ENCODE measurements at places on chromosomes 11 and 22. TPM values are rescaled to one million over a fixed set of nuclear protein-coding genes. Genes with fewer than 3 reads are reported as not detected.

Gene DGCR8
- 22.4 TPM for total RNA-seq

Gene POLD4
- 134 TPM for total RNA-seq

Gene CCDC116
- 0.16 TPM for total RNA-seq

Gene LIF
- 9.7 TPM for total RNA-seq
